Spinal cord (tissue), 10 donors: ENCODE measurements at places on chromosomes 2 and 18. TPM values are rescaled to one million over a fixed set of nuclear protein-coding genes. Genes with fewer than 3 reads are reported as not detected.

The CHMP1B gene
- total RNA-seq, result 39.0 TPM

The SULT1C2 gene
- 2.9 TPM for total RNA-seq

The GPBAR1 gene
- 0.44 TPM for total RNA-seq

The PDE1A gene
- 37.0 TPM for total RNA-seq

The SUCLG1 gene
- 76.2 TPM for total RNA-seq

The DLGAP1 gene
- 30.7 TPM for total RNA-seq

The CDH7 gene
- 16.6 TPM for total RNA-seq

The YPEL5 gene
- 86.1 TPM for total RNA-seq

The RND3 gene
- total RNA-seq, result 61.1 TPM

The CAPN14 gene
- 0.40 TPM for total RNA-seq

The SH3RF3 gene
- total RNA-seq, result 4.8 TPM

The SERPINB13 gene
- not detected for total RNA-seq

The PLB1 gene
- total RNA-seq, result 10.7 TPM

The SCN2A gene
- total RNA-seq, result 24.2 TPM

The CYP1B1 gene
- 105 TPM for total RNA-seq

The EVA1A gene
- total RNA-seq, result 2.2 TPM

The CCBE1 gene
- total RNA-seq, result 0.99 TPM

The CCDC74B gene
- total RNA-seq, result 6.4 TPM

The SRD5A2 gene
- total RNA-seq, result 0.17 TPM

The TOGARAM2 gene
- 1.3 TPM for total RNA-seq

The SOWAHC gene
- 8.5 TPM for total RNA-seq

The MAPRE2 gene
- 65.3 TPM for total RNA-seq

The CCDC150 gene
- 7.8 TPM for total RNA-seq

The ARHGEF4 gene
- 71.0 TPM for total RNA-seq

The RNU2-63P gene
- total RNA-seq, result not detected

The BCL2 gene
- total RNA-seq, result 14.4 TPM
